ENCODE measurements at places on chromosomes 6 and 20. TPM values are rescaled to one million over a fixed set of nuclear protein-coding genes. Genes with fewer than 3 reads are reported as not detected.

GRCh38 chr6:33600761-33601160 lies 20.4 kb upstream of the ITPR3 start:
- no peak for DNase-seq

GRCh38 chr6:118735320-118735719 lies 83.9 kb upstream of the CEP85L start:
- DNase-seq, result peak; percentile 9

DNA sequence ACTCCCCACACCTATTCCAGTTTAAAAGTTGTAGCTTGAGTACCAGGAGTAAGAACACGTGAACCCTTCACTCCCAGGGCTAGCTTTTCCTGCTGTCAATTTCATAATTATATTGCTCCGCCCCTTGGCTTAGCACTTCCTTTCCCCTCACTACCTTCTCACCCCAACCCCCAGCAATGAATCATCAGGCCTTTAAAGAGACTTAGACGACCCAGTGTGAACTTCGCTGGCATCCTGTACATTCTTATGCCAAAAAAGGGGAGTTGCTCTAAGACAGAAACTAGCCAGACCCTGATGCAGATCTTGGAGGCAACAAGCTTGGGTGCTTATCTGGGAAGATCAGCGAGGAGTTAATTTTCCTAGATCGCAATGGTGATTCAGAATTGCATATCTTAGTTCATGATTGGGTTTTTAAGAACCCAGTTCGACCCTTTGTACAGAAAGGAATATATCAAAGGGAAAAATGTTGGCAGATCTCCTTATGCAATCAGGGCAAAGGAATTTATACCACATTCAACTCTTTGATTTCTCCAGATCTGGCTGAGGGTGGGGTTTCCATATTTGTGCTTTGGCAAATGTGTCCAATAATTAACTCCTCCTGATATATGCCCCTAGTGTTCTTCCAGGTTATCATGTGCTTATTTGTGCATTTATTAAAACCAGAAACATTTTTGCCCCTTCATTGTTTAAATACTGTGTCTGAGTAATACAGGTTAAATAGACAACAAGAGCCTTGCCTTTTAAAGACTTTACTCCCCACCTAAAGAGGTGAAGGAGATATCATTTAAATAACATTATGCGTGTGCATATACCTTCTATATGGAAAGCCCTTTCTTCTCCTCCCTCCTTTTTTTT lies 8.1 kb upstream of the ATXN1 start:
- no peak for DNase-seq

- no peak for DNase-seq
Observed at GRCh38 chr20:11826334-11826733, 91.4 kb upstream of the BTBD3 start.

C6orf52 gene
- 0.22 TPM for total RNA-seq

TRMT11 gene
- total RNA-seq, result 8.9 TPM

SLC35D3 gene
- not detected for total RNA-seq

VSX1 gene
- total RNA-seq, result not detected
